ENCODE measurements at places on chromosomes 6 and 20.

DNA sequence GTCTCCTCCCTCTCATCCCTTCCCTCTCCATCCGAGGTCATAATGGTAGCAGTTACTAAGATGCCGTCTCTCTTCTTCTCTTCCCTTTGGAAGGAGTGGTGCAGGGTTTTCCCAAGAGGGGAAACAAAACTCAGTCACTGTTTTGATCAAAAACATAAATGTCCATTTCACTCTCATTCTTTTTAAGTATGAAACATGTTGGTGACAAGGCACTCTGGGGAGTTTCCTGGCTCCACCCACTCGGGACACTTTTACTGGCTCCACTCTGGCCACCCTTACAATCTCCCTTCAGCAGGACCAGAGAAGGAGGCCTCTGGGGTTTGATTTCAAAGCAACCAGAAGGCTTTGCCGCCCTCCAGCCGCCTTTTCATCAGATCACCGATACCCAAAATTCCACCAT is 57.0 kb downstream of the FGD2 start:
- DNase-seq = no peak

DNA sequence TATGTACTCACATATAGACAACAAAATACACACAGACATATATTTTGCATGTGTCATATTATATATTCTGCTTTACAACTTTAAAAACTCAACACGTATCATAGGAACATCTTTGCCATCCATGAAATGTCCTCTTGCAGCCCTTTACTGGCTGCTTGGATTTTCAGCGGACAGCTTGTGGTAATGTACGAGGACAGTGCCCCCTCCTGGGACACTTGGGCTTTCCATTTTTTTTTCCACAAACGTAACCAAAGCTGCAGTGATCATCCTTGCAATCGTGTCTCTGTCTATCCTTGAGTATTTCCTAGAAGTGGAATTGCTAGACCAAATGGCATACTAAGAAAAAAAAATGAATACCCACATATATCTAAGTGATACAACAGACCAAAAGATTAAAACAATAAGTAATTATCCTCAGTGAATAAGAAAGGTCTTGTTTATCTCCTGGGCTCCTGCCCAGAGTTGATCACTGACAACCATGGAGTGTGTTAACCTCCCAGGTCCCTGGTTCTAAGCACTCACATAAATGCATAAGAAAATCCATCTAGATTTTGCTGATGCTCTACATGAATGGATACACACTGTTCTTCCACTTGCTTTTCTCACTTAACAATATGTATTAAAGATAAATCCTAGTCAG is 18.1 kb downstream of the BPI start:
- DNase-seq = no peak

DNA sequence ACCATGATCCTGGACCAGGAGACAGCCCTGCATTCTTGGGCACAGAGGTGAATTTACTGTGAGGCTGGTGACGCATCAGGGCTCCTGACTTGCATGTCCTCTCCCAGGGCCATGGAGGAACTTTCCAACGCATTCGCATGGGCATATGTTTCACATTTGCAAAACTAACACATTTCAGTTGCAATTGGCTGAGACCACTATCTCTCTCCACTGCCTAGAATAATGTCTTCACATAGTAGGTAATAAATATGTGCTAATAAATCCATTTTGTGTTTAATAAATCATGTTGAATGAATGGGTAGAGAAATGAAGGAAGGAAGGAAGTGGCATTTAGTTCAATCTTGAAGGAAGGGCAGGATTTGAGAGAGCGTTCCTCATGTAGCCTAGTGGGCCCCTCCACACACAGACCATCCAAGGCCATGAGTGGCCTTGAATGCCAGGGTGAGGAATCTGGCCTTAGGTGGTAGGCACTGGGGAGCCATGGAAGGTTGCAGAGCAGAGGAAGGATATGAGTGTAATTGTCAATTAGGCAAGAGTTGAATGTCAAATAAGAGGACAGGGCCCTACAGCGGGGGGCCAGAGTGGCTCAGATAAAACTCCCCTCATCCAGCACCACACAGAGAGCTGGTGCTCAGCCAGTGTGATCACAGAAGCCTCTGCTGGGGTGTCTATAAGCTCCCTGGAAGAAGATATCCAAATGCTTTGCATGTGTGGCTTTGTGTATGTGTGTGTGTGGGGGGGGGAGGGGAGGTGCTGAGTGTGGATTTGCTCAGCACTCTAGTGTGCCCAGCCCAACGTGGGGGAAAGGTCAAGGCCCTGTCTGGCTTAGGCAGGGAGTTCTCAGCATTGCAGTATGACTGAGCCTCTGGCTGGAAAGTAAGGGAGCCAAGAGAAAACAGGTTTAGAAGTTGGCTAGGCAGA is 30.9 kb upstream of the CCN5 start:
- DNase-seq = no peak

DNA sequence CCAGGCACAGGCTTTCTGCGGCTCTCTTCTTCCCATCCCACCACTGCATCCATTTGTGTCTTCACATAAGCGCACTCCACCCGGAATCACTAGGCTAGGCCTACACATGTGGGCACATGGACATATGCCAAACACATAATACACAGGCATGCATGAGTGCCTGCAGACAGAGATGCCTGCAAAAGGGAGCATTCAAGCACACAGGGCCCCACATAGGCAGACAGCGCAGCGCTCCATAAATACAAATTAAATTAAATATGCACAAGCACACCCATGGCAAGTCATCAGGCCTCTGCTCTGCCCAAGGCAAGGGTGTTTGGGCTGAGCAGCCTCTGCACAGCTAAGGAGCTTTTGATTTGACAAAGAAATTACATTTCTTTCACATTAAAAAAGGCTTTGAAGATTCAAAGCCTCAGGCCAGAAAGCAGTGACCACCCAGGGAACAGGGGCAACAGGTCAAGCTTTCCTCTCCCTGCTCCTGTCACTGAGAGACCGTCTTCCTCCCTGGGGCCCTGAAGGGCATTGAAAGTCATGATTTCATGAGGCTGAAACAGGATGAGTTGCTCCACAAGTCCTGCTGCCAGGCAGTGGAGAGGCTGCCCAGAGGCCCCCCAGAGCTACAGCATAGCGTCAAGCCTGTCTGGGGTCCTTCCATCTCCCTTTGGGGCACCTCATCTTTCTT is 134.2 kb upstream of the LRFN2 start:
- no peak for DNase-seq

GRCh38 chr20:47181056-47181862 is 175.2 kb downstream of the ZMYND8 start:
- no peak for DNase-seq

- no peak for DNase-seq
Observed at GRCh38 chr6:20918868-20919267, 384.6 kb downstream of the CDKAL1 start.

DNA sequence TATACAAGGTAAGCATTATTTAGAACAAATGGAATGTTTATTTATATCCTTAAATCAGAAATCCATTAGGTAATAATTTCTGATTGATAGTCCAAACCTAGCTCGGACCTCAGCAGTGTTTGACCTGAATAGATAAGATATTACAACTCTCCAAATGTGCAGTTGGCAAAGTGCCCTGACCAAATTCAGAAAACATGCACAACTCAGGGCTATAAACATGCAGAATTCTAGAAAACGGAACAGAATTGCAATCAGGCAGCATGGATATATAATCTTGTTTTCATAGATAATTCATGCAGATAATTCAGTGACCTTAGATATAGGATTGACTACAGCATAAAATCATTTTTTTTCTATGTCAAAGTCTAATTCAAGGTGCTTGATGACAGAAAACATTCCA is 626.6 kb upstream of the CITED2 start:
- DNase-seq = no peak

- DNase-seq = no peak
Observed at GRCh38 chr6:105688573-105688972, 285.7 kb upstream of the PREP start.

- DNase-seq = no peak
Observed at GRCh38 chr20:52837378-52837777, 134.8 kb upstream of the TSHZ2 start.

DNA sequence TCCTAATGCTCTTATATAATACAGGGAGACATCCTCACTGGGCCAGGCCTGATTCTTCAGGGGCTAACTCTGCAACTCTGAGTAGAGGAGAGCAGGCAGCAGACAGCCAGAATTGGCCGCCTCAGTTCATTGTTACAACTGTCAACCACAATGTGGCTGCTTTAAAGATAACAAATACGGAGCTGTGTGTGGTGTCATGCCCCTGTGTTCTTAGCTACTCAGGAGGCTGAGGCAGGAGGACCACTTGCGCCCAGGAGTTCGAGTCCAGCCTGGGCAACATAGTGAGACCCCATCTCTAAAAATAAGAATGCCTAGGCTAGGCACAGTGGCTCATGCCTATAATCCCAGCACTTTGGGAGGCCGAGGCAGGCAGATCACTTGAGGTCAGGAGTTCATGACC is 34.3 kb downstream of the CEP250 start:
- DNase-seq = no peak

- DNase-seq = no peak
Observed at GRCh38 chr20:44219170-44219730, 8.7 kb upstream of the OSER1 start.

- no peak for DNase-seq
Observed at GRCh38 chr6:21157186-21157929, 436.2 kb upstream of the SOX4 start.

DNA sequence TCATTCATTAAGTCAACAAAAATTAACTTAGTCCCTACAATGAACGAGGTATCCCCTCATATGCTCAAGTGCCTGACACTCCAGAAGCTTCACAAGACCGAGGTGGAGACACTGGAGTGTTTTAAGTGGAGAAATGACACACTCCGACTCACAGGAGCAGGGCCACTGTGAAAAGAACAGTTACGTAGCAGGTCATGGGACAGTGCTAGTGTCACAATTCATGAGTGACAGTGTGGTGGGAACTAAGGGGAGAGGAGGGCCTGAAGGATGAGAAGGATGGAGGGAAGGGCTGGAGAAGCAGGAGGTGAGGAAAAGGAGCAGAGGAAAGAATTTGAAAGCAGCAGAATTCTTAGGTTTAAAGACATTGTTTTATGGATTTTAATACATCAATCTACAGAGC is 1.3 kb upstream of the HLA-A start:
- no peak for DNase-seq

Data from KG1 (cell line).